ENCODE measurements at places on chromosomes 4 and X. TPM values are rescaled to one million over a fixed set of nuclear protein-coding genes. Genes with fewer than 3 reads are reported as not detected.

ADAMTS3 gene
- total RNA-seq, result 4.3 TPM

DNA sequence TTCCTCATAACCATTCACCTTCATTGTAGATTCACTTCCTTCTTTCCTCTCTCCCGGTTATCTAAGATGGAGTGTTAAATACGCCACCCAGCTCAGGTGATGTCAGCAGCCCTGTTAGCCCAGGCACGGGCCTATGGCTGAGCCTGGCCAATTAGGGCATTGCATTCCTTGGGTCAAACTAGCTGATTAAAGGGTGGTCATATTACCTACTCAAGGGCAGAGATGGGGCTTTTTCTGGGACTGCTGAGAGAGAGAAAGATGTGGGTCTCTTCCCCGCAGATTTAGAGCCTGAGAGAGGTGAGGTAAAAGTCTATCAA lies 39.9 kb upstream of the AFAP1 start:
- no peak for DNase-seq

- no peak for DNase-seq
Measured at GRCh38 chr4:36273276-36273675, 8.1 kb upstream of the DTHD1 start.

GRCh38 chr4:48024522-48024921 lies 8.0 kb downstream of the NIPAL1 start:
- DNase-seq, result no peak

MTNR1A gene
- total RNA-seq, result not detected

CT45A2 gene
- total RNA-seq, result not detected

MAGEA2B gene
- not detected for total RNA-seq

RAB40A gene
- total RNA-seq, result 2.5 TPM

GRCh38 chrX:37918703-37919102 lies 71.3 kb upstream of the DYNLT3 start:
- DNase-seq, result no peak

DNA sequence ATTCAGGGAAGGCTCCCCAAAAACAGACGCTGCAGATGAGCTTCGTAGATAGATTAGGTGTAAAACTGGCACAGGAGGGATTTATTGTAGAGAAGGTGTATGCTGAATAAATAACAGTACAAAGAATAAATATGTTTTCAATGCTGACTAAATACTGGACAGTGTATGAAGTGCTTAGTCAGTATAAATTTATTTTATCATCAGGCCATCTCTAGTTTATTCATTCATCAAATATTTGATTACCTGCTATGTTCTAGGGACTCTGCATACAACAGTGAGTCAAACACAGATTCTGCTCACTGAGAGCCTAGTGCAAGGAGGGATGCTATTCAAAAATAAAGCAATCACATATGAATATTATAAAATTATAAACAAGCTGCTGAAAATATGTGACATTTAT lies 63.6 kb upstream of the TSPAN5 start:
- no peak for DNase-seq

DNA sequence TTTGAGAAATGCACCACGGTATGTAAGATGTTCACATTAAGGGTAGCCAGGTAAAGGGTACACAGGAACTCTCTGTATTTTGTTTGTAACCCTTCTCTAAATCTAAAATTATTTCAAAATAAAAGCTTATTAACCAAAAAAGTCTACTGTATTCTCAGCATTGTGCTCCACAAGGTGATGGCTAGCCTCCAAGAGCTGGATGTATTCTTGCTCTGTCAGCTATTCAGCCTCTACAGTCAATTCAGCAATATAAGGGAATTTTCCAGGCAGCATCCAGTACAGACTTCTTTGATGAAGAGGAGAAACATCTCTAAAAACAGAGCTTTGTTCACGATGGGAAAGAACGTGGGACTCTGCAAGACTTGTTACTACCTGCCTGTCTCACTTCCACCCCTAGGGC lies 63.5 kb upstream of the MAOA start:
- no peak for DNase-seq

- DNase-seq, result peak; percentile 27
Measured at GRCh38 chr4:25098964-25099891, 61.0 kb downstream of the SEPSECS start.

DNA sequence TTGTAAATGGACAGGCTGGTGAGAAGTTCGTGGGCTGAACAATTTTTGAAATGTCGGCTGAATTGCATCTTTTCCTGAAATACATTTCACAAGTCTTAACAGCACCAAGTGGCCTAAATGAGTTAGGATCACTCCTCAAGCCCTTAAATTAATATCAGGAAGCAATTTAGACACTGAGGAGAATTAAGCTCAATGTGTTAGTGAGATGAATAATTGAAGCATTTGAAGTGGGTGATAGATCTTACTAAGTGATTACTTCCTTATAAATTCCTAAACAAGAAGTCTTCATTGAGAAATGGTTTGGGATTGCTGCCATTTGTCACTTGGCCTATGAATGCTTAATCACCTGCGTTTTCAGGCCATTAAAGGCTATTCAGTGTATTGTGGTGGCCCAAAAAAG lies 116.8 kb downstream of the NAA11 start:
- DNase-seq, result no peak

DNA sequence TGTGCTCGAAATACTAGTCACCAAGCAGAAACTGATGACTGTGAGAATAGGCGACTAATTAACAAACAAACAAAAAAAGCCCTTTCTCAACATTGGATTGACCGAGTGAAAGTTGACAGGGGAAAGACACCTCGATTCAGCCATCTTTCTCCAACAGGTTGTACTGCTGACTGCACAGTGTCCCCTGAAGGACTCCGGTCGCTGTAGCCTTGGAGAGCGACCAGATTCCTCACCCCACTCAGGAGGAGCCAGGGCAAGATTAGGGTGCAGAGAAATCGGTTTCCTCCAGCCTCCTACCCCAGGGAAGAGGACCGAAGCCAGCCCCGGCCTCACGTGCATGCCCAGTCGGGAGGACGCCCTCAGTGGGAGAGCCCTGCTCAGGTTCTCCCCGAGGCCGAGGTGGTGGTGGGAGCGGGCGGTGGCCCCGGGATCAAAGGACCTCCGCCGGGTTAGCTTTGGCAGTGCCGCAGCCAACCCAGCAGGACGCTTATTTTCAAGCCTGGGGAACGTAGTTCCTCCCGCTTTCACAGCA lies 1.1 kb upstream of the RAP1GDS1 start:
- DNase-seq, result no peak

GRCh38 chr4:129978315-129978714 lies 882.4 kb downstream of the C4orf33 start:
- no peak for DNase-seq

DNA sequence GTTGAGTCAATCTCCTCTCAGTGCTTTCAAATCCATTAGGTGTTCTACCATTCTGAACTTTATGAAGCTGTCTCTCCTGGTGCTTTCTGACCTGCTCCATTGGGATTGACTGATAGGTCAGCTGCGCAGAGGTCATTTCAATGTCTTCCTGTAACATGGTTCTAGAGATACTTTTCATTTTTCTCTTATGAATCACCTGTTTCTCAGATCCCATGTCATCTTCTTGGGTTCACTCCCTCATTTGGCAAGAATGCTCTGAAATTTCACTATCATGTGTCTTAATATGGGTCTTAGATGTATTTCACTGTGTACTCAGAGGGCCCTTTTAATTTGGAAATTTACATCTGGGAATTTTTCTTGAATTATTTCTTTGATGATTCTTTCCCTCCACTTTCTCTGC lies 13.8 kb upstream of the PGM2 start:
- no peak for DNase-seq

DNA sequence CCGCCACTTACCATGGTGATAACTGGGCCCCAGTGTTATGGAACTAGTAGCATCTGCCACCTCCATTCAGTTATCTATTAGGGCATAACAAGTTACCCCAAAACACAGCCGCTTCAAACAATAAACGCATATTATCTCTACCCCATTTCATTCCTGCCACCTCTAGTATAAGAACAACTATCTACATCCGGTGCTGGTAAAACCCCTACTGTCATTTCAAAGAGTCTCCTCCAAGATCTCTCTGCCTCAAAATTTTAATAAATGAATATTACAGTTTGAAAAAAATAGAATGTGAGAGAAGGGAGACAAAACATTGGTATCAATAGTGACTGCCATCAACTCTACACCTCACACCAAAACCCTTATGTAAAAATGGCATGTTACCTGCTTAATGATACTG lies 35.5 kb upstream of the RBPJ start:
- no peak for DNase-seq

DNA sequence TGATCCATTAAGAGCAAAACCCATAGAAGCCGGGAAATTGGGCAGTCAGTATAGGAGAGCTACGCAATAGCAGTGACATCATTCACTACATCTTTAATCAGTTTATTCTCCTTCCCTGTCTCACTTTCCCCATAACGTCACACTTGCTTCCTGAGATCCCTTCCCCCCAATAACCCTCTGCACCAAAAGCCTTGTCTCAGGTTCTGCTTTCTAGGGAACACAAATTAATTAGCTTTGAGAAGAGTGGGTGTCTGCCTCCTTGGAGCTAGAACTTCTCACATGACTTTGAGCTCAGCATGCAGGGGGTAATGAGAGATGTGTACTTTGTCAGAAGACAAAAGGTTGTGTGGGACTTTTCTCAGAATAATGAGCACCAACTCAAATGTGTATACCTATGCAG lies 128.3 kb upstream of the MAOA start:
- no peak for DNase-seq

DNA sequence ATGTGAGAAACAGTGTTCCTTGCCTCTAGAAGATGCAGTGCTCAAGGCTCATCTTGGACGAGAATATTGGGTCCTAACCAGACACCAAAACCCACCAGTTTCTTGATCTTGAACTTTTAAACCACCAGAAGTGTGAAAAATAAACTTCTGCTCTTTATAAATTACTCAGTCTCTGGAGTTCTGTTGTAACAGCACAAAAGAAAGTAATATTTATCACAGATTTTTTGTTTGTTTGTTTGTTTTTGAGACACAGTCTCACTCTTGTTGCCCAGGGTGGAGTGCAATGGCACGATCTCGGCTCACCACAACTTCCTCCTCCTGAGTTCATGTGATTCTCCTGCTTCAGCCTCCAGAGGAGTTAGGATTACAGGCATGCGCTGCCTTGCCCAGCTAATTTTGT lies 371.1 kb upstream of the NDST4 start:
- no peak for DNase-seq

DNA sequence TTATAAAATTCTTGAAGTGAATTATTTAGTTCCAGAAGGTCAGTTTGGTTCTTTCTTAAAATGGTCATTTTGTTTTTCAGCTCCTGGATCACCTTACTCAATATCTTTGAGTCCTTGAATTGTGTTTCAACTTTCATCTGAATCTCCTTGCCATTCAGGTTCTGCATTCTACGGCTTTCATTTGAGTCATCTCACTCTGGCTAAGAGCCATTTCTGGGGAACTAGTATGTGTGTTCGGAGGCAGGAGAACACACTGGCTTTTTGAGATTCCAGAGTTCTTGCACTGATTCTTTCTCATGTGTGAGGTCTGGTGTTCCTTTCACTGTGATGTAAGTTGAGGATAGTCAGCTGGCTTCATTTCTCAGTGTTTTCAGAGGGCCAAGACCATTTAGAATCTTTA lies 708.4 kb upstream of the FRG1 start:
- no peak for DNase-seq

VGLL1 gene
- total RNA-seq, result not detected

DNA sequence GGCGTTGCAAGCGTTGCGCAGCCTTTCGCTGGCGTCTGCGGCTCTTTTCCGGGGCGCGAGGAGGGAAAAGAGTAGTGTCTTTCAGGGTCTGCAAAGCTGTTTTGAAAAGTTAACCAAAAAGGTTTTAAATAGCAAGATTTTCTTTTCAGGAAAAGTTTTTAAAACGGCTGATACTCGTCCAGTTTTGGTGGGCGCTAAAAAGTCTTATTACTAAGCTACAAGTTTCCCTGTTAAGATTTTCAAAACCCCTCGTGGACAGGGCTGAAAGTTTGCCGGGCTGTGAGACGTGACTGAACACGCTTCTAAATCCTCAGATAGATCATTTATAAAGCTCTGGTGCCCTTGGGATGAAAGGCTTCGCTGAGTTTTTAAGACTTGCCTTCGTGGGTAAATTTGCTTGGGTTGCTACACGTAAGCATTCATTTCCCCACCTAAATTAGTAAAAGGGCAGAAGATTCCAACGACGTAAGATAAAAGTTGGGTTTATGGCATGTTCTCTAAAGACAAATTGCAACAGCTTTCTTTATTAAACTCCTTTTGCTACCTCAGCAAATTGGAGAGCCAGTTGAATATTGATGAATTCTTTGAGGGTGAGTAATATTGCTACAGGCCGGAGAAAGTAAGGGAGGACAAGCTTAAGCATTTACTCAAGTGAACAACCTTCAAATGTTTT lies 91.5 kb downstream of the HPRT1 start:
- DNase-seq, result no peak

- no peak for DNase-seq
Measured at GRCh38 chr4:152778656-152779512, 646 bp downstream of the TIGD4 start.

DNA sequence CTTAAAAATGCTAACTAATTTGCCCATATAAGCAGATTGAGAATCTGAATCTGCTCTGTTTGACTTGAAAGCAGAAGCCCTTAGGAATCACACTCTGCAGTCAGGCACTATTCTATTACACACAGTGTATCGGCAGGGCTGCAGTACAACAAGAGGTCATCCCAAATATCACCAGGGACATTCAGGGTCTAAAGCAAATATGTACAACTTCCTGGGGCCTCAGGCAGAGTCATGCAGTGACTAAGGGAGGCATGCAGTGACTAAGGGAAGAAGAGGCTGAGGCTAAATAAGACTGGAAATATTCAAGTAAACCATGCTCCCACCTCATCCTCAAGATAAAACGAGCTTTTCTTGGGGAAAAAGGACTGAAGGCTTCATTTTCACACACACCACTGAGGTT lies 20.9 kb downstream of the MAPK10 start:
- no peak for DNase-seq

PLS3 gene
- total RNA-seq, result 78.8 TPM

RBMXL3 gene
- total RNA-seq, result not detected

DNA sequence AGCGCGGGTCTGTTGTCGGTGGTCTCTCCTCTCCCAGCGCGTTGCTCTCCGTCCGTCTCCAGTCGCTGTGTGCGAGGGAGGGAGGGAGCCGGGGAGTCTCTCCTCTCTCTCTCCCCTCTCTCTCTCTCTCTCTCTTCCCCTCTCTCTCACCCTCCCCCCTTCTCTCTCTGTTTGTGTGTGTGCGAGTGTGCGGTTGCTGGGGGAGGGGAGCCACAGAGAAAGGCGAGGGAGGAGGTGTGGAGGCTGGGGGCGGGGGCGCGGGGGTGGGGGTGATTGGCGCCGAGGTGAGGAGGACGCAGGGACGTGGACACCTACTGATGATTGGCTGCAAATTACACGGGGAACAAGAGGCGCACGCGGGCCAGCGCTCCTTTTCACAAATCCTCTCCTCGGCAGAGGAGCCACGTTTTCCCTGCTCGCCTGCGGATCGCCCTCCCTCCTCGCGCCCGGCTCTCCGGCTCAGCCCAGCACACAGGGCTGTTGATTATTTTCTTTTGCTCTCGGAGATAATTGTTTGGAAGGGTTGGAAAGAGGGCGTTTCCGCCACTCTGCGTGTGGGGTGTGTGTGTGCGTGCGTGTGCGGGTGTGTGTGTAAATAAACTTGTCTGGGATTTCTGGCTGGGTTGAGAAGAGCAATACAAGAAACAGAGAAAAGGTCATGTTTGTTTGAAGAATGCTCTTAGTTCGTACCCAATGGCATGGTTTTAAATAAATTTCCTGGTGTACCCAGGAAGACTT lies at the start of gene CXXC4:
CXXC4 (minus strand) TSS at position 73 of the 738 bp plus-strand sequence. CDS start 3,092 bp downstream, outside the sequence.
- peak; percentile 39 for DNase-seq

BEX1 gene
- not detected for total RNA-seq

- no peak for DNase-seq
Measured at GRCh38 chr4:52606726-52607125, 52.4 kb downstream of the USP46 start.

GRCh38 chr4:6753103-6753560 lies 29.4 kb upstream of the KIAA0232 start:
- DNase-seq, result no peak

Data from tibial nerve (tissue), 4 donors.